ENCODE measurements at places on chromosomes 11 and 22.

DNA sequence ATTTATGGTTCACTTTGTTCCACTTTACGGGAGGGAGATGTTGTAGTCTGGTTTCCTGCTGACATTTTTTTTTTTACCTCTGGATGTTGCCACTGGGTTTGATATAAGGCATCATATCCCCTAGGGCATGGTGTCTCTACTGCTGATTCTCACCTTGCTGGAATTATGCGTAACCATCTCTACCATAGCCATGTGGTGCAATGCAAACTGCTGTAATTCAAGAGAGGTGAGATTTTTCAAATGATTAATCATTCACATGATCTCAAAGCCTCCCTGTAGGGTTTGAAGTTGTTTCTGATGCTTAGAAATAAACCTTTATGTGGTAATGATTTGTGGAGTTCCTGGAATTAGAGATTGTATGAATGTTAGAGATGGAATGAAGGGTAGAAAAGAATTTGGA, 13.0 kb downstream of the MS4A3 start:
- no peak for DNase-seq

GRCh38 chr11:2391181-2391975, 9.2 kb upstream of the TSSC4 start:
- DNase-seq, result no peak

DNA sequence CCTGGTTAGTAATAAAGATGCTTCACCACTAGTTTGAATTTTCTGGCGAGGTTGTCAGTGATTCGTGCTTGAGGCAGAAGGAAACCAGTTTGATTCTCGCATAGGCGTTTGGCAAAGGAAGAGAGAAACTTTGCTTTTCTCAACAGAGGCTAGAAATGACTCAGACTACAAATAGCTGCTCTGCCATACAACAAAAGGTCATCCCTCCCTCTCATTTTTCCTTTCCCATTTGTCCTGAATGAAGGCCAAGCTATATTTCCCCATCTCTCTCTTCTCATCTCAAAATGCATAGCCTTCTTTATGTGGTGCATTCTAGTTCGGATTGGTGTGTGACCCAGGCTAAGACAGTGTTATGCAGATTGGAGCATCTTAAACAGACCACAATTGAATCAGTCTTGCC, 741.4 kb downstream of the NTM start:
- DNase-seq, result no peak

DNA sequence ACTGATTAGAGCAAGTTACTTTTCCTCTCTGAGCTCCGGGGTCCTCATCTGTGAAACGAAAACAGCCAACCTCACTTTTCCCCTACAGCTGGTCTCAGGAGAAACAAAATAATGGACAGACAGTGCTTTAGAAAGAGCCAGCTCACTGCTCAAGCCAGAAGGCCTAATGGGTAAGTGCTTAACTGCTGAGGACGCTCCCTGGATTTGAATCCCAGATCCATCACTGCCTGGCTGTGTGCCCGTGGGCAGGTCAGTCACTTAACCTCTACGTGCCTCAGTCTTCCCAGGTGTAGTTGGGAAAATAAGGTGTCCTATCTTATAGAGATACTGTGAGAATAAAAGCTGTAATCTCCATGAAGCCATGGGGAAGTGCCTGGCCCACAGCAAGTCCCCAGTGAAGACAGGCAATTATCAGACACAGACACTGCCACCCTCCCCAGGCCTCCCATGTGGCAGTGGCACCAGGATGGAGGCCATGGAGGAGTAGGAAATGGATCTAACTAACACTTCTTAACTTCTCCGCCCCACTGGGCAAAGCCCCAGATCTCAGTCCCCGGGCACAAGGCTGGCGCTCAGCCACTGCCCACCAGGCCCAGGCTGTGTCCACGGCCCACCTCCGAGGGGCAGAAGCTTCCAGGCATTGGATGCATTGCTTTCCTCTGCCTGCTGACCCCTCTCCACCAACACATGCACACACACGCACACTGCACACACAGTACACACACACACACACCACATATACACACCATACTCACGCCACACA, 9.2 kb downstream of the TP53I11 start:
- DNase-seq, result no peak

- DNase-seq, result no peak
Observed at GRCh38 chr11:48022445-48022844, 42.1 kb downstream of the PTPRJ start.

DNA sequence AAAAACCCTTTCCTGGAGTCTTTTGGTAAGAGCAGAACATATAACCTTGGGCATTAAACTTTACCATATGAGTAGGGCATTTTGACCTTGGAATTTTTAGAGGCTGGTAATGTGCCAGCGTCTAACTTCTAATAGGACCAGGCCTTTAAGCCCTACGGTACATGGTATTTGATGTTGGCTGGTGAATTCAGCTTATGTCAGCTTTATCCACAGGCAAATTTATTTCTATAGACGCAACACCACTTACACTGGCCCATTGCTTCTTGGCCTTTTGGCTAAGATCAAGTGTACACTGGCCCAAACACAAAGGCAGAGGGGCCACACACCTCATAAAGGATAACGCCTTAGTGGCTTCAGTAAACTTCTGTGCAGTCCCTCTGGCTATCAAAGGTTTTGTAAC, 410.2 kb upstream of the LARGE1 start:
- DNase-seq, result no peak

DNA sequence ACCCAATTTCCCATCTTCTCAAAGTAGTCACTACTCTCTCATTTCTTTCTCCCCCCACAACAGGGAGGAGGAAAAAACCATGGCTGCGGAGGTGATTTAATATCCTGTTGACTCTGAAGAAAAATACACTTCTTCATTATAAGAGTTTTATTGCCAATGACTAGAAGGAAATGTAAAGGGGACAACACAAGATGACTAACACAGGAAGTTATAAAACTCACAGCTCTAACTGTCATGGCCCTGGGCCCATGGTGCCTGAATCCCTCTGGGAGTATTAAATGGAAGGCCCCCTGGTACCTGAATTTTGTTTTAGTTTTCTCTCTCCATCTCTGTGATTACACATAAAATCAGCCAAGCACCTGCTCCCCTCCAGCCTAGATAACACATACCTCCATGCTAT, 352.8 kb upstream of the FAT3 start:
- DNase-seq, result no peak

DNA sequence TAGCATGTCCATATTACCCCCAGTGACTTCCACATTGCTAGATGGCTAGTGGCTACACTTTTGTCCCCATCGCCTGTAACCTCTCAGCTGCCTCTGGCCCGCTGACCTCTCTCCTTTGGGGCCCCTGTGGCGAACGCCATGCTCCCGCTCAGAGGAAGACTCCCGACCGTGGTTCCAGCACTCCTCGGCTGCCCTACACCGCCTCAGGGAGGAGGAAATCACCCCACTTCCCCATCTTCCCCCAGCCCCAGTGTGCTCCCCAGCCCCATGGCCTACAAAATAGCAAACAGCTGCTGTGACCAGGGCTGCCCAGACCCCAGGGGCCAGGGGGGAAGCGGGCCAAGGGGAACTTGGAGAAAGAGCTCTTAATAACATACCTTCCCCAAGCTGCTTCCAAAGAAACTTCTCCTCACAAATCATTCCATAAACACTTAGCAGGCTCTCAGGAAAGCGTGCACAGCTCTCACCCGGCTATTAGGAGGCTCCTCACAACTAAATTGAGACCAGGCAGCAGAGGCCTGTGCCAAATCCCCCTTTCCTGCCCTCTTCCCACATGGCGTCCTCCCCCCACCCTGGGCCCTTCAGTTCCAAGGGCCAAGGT, 63.5 kb upstream of the WNT11 start:
- no peak for DNase-seq

DNA sequence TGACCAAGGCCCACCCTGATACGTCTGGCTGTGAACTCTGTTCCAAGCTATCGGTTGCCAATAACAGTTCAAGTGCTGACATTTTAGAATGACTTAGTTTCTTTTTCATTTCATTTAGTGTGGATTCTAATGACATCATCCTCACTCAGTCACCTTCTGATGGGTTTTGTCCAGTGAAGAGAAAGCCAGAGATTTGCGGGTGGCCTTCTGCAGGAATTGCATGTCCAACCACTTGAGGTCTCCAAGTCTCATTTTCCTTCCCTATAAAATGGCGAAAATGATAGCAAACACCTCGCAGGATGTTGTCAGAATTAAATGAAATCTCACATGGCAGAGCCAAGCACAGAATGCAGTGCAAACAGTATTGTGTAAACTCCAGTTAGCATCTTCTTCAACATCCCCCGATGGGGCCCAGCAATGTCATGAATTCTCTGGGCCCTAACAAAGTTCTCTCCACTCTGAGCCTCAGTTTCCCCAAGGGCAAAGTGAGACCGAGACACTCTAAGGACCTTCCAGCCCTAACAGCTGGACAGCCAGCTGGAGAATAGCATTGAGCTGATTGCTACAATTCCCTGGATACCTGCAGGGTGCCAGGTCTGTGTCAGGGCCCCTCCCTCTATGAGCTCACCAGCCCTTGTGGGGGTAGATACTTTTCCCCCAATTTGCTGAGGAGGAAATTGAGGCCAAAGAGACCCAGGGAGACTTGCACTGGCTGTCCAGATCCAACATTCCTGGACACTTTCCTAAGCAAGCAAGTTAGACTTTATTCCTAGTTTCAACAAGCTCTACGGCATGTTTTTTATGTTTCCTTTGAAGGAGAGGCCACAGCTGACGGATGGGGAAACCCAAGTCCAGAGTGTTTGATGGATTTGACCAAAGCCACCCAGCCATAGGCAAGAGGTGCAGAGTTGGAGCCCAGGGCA, 286.7 kb downstream of the MN1 start:
- DNase-seq, result no peak

DNA sequence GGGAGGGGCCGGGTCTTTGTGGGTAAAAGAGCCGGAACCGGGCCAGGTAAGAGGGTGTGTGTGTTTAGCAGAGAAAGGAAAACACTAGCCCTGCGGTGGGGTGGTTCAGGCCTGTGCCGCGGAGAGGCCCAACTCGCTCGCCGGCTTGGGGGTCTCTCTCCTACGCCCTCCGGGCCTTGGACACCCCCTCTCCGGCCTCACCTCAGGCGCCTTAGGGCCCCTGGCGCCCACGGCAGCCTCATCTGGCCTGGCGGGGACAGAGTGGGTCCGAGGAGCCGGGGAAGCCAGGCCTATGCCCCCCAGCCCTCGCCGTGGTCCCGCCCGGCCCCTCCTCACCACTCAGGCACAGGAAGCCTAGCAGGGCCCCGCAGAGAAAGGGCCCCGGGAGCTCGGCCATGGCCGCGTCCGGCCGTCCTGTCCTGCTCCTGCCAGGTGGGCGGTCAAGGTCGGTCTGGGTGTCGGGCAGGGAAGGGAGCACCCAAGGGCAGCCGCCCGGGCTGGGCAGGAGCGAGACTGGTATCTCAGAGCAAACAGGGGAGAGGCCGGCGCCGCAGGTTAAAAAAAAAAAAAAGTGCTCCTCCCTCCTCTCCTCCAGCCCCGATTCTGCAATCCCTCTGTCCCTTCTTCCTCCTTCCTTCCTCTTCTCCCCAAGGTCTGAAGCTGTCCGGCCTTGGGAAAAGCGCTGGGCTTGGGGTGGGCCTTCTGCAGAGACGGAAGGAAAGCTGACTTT, at the start of gene VSIG2:
Gene VSIG2, minus strand, starts transcription at position 515 of the 730 bp plus-strand sequence. Its CDS starts 118 bp downstream, at position 397.
- no peak for DNase-seq

- peak; percentile 60 for DNase-seq
Observed at GRCh38 chr11:8006349-8006977, 19.3 kb downstream of the EIF3F start.

DNA sequence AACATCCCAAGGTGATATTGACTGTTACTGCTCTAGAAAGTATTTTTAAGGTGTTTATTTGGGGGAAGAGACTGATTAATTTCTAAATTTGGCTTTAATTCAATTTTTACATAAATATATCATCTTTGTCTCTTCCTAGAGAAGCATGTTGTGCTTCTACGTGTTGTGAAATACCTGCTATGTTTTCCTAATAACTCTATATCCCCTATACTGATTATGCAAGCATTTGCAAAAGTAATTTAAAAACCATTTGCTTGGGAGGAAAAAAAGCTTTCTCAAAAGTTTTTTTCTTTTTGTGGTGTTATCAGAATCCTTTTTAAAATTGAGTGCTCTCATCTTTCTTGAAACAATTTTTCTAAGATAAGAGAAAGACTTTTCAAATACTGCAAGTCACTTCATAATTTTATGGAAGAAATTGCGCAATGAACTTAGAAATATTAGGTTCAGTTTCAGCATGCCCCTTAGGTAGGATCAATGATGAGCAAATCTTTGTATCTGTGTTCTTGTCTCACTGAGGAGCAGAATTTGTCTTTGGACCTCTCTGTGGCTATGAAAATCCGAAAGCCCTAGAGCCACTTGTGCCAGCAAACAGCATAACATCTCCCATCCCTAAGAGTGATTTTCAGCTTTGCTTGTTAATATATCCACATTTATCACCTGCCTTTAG, 7.4 kb upstream of the BLID start:
- no peak for DNase-seq

DNA sequence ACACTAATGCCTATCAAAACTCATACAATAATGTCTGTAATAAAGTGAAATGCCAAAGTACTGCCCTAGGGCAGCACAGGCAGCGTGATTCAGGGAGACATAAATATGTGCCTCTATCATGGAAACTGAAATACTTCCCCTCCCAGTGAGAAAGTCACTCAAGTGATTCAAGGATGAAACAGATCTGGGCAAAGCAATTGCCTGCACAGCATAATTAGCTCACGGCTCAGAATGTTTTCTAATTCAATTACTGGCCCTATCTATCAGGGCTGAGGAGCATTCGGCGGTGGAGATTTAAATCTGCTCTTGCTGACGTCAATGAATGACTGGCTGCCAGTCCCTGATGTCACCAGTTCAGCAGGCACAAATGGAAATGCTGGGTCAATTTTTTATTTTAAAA, 27.7 kb upstream of the PPP2R1B start:
- DNase-seq, result no peak

- no peak for DNase-seq
Observed at GRCh38 chr11:6474806-6475500, 1.2 kb upstream of the TRIM3 start.

GRCh38 chr22:31812977-31813605, 59.3 kb downstream of the DEPDC5 start:
- DNase-seq, result no peak

GRCh38 chr11:128156486-128156885, 430.9 kb downstream of the ETS1 start:
- DNase-seq, result peak; percentile 50

- DNase-seq, result no peak
Observed at GRCh38 chr11:122207921-122208764, 92.1 kb upstream of the BLID start.

- DNase-seq, result no peak
Observed at GRCh38 chr11:69317401-69318092, 23.6 kb downstream of the MYEOV start.

DNA sequence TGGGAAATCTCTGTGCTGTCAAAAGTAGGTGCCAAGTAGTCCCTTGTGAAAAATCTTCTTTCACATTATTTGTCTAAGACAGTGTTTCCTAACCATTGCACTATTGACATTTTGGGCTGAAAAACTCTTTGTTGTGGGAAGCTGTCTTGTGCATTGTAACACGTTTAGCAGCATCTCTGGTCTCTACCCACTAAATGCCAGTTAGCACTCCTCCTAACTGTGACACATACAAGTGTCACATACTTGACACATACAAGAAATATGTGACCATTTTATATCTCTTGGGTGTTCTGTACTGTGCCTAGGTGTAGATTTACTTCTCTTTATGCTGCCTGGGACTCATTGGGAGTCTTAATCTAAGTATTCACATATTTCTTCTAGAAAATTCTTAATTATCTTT, 57.8 kb downstream of the NXPE1 start:
- no peak for DNase-seq
